Chondrocyte (in vitro differentiated cells): ENCODE measurements at places on chromosomes 7 and 10.

DNA sequence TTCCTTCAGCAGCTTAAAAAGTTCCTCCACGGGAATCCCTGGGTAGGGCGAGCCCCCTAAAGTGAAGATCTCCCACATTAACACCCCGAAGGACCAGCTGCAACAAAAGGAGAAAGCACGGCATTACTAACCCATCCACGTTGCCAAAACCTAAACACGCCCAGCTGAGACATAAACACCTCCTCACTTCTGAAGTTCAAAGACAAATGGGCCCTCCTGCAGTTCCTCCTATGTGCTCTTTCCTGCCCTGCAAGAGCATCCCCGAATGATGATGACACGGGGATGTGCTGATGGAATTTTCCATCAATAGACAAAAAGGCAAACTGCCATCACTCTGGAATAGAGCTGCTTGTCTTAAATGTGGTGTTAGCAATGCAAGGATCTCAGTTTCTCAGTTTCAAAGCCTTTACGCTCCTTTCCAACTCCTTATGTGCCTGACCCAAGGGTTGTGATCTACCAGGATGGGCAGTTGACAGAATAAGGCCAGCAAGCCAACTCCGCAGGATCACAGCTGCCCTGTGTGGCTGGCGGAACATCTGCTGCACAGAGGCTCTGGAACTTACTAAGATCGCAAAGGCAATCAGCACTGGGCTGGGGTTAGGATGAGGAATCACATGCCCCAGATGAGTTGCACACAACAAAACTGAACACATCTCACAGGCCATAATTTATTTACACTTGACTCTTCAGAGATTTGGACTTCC is 112.7 kb downstream of the FGFR2 start:
- no peak for DNase-seq

DNA sequence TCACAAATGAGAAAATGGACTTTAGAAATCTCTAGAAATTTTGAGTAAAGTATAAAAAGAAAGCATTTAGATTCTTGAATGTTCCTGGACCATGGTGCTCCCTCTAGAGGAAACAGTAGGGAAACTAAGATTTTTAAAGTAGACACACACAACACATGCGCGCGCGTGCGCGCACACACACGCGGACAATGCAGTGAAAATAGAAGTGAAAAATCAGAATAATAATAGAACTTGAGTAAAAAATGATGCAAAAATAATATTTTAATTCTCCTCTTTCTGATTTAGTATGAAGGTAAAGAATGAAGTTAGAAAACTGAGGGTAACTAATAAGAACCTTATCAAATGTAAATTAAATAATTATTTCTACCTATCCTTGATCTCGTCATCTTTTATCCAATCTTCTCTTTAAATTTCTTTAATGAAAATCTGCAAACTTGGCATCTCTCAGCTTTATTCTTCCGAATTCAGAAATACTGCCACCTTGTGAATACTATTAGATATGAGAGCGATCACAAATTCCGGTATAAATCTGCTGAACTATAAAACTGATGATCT is 117.0 kb upstream of the AMPH start:
- DNase-seq: no peak

DNA sequence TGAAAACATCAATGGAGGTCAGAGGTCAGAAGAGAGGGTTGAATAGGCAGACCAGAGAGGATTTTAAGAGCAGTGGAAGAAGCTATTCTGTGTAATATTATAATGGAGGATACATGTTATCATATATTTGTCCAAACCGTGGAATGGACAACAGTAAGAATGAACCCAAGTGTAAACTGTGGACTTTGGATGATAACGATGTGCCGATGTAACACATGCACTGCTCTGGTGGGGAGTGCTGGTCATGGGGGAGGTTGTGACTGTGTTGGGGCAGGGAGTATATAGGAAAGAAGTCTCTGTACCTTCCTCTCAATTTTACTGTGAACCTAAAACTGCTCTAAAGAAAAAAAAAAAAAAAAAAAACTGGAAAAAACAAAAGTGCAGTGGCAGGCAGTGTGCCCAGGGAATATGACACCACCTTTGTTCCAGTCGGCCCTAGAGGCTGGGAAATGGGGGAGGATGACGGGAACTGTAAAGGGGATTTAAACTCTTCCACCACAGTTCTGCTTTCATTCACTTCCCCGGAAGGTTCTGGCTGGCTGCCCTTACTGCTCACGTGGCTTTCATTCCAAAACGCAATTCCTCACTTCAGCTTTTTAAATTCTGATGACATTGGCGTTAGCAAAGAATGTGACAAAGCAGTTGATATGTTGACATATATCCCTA is 113.7 kb upstream of the ANKRD1 start:
- no peak for DNase-seq

DNA sequence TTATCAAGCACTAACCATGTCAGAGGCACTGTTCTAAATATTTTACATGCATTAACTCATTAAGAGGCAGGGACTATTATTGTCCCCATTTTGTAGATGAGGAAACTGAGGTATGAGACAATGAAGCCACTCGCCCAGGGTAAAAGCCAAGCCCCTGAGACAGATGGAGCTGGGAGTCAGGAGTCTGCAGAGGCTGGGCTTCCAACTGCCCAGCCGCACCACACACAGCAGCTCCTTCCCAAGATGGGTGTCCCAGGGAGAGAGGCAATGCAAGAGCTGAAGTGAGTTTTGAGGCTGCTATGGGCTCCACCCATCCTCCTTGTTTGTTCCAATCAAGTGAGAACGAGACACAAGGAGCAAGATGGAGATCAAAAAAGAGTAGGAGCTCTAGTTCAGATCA is 244.2 kb downstream of the KCNMA1 start:
- no peak for DNase-seq

GRCh38 chr7:120039138-120039537 is 233.8 kb upstream of the KCND2 start:
- DNase-seq: no peak

- no peak for DNase-seq
Measured at GRCh38 chr10:31760674-31761081, 168.0 kb downstream of the ARHGAP12 start.

DNA sequence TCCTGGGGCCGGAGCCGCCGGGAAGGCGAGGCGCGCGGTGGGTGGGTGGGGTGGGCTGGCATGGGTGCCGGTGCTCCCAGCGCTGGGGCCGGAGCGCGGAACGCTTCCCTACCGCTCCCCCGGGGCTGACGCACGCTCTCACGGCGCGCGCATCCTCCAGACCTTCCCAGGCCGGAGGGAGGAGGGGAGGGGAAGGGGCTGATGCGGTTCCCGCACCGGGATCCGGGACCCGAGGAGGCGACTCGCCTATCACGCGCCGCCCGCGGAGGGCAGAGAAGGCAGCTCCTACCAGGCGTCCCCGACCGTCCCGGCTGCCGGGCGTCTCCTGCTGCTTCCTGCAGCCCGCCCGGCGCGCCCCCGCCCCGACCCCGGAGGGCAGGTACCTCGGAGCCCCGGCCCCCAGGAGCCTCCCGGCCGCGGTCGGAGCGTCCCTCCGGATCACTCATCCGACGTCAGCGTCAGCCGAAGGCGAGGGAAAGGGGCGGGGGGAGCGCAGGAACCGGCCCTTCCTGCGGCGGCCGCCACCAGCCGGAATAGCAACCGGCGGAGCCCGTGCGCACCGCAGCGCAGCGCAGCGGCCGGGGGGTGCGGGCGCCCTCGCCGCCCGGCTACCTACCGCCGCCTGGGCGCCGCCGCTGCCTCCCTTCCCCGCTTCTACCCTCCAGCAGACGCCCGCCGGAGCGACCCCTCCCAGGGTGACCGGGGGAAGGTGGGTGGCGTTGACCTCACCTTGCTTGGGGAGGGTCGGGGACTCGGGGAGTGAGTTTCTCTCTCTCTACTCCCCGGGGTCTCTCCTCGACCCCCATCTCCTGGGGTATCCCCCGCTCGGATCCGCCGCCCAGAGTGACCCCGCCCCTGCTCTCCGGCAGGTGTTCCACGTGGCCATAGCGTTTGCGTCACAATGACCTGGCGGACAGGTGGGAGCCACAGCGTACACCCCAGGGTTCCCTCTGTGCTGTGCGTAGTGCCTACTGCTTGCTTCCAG is at the start of gene ICA1:
Gene ICA1 (minus strand): TSS at position 457 of the 985 bp plus-strand sequence. CDS start 26,241 bp downstream, outside the sequence.
- DNase-seq: peak; percentile 91

DNA sequence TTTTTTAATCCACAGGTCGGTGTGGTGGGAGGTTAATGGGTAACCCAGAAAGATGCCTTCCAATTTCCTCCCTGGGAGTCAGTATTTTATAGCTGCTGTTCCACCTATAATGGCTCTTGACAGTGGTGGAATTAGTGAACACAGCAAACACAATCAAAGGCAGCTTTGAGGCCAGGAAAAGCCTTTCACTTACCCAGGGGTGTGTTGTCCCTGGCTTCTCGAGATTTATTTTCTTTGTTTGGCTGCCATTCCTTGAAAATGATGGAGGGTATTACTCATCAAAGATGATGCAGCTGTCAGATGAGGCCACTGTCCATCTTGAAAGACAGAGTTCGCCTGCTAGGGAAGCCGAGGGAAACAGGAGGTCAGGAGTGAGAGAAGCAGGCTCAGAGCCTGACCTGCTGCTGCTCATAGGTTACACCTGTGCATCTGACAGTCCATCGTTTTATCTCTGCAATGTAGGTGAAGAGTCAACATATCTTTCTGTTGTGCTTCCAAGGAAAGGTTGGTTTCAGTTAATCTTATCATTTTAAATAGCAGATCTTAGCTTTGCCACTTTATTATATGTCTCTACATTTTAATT is 221.6 kb downstream of the XPNPEP1 start:
- DNase-seq: no peak

- DNase-seq: no peak
Measured at GRCh38 chr7:80785961-80786536, 132.8 kb downstream of the SEMA3C start.

- DNase-seq: no peak
Measured at GRCh38 chr7:16484453-16485158, 19.1 kb upstream of the SOSTDC1 start.

- DNase-seq: no peak
Measured at GRCh38 chr10:102812231-102812876, 24.9 kb downstream of the CYP17A1 start.

DNA sequence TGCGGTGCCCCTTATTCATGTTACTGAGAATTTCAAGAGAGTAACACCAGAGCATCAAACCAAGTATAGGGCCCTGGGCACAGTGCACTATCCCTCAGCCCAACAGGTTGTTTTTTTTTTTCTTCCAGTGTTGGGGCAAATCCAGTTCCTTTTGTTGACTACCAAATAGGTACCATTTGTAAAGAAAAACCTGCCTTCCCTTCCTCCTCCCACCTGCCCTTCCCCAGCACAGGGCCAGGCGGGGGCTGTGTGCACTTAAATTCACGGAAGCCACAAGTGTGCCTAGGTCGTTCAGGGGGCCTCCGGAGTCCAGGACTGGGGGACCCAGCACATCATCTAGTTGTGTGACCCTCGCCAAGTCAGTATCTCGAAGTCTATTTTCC is 595 bp upstream of the SFXN4 start:
- DNase-seq: no peak

DNA sequence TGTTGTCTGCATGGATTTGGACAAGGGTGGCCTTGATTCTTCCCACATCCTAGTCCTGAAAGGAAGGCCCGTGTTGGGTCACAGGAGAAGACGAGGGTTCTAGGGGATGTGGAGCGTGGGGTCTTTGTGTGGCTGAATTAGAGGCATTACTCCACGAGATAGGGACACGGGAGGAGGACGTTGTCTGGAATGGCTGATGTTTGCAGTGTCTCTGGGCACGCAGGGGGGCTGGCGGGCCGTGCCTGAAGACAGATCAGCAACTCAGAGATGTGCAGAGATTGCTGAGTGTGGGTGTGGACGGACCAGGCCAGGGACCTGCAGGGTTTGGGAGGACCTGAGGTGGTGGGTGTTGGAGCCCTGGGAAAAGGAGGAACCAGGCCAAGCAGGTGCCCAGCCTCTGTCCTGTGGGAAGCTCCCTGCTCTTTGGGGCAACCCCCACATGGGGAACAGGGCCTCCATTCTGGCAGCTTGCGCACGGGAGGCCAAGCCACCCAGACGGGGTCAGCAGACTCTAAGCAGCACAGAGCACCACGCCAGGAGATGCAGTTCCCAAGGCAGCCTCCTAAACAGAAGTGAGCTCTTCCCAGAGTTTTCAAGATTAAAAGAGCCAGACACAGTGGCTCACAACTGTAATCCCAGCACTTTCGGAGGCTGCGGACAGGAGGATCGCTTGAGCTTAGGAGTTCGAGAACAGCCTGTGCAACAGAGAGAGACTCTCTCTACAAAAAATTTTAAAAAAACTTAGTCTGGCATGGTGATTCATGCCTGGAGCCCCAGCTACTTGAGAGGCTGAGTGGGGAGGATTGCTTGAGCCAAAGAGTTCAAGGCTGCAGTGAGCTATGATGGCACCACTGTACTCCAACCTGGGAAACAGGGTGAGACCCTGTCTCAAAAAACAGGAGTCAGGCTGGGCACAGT is 71.0 kb upstream of the GTF2I start:
- DNase-seq: no peak

DNA sequence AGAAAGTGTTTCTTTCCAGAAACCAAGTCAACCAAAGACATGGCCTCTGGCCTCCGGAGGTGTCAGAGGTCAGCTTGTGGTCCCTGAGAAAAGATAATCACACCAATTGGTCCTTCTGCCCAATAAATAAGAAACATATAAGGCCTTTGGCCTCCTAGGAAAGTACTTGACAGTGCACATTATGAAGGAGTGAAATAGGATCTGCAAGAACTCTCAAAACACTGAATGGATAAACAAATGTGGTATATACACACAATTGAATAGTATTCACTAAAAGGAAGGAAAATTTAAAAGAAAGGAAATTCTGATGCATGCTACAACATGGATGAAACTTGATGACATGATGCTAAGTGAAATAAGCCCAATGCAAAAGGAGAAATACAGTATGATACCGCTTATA is 35.4 kb upstream of the NRF1 start:
- no peak for DNase-seq

DNA sequence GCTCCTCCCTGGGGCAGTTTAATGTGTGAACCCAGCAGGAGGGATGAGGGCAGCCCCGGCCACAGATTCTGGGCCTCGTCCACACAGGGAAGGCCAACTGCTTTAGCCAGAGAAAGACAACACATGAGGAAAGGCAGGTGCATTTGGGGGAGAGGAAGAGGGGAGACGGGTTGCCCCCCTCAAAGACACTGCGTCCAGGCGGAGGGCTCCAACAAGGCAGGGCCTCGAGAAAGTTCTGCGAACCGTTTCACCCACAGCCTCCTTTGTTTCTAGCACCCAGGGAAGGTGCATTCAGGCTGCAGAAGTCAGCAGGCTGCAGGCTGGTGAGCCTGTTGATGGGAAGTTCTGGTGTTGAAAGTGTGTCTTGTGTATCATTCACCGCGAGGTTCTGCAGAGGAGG is 10.1 kb downstream of the FOXL3 start:
- no peak for DNase-seq

GRCh38 chr10:78747401-78748234 is 321.1 kb upstream of the ZMIZ1 start:
- no peak for DNase-seq

GRCh38 chr10:8591640-8592039 is 537.2 kb downstream of the GATA3 start:
- DNase-seq: no peak
